ENCODE measurements at places on chromosomes 1 and 21. TPM values are rescaled to one million over a fixed set of nuclear protein-coding genes. Genes with fewer than 3 reads are reported as not detected.

SPRR2B gene
- not detected for total RNA-seq

EPHB2 gene
- total RNA-seq, result 10.4 TPM

SKI gene
- total RNA-seq, result 88.1 TPM

AURKAIP1 gene
- 172 TPM for total RNA-seq

NTMT2 gene
- total RNA-seq, result not detected
